Stimulated activated CD8-positive, alpha-beta memory T cell treated with anti-CD3 and anti-CD28 coated beads, Interleukin-7, amount 100 ng/mL, for 1 hour (primary cell): ENCODE measurements at places on chromosomes 7 and 10.

DNA sequence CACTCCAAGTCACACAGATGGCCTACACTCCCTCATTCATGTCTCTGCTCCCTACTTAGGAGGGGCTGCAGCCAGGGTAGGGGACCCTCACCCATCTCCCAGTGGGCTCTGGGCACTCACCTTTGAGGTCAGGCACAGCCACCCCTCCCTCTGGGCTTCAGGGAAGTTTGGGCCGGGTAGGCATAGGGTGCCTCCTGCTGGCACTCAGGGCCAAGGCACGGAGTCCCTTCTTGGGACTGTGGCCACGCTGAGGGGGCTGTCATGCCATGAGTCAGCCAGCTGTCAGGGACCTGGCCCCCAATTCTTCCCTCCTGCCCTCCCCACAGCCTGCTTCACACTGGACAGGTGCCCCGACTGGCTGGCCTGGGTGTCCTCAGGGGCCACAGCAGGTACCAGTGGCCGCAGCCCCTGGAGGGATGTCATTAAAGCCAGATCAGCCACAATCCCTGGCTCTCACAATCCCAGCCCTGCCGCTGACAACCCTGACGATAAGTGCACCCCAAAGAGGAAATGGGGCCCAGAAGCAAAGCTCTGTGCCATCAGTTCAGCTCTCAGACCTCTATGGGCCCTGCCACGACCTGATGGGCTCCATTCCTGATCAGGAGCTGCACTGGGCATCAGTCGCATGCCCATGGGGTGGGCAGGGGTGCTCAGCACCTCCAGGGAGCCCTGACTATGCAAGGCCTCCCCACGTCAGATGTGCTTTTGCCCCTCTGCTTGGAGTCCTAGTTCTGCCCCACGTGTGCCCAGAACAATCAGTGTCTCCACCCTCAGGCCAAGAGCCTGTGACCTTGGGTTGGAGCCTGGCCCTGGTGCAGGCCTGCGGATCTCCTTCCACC lies 34.1 kb upstream of the RET start:
- DNase-seq = no peak

DNA sequence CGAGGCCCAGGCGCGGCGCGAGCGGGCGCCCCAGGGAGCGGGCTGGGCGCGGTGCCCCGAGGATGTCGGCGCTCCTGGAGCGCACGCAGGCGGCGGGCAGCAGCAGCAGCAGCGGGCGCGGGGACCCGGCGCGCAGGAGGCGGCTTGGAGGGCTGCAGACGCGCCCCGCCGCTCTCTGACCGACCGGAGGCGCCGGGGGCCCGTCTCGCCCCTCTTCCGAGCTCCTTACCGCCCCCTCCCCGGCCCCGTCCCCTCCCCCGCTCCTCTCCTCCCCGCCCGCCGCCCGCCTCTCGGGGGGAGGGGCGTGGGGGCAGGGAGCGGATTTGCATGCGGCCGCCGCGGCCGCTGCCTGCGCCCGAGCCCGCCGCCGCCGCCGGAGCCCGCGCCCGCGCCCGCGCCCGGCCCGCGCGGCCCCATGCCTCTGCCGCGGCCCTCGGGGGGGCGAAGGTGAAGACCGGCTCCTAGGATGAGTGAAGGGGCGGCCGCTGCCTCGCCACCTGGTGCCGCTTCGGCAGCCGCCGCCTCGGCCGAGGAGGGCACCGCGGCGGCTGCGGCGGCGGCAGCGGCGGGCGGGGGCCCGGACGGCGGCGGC lies at the start of gene NRG3:
Gene NRG3 (plus strand): TSS at position 320 of the 592 bp plus-strand sequence.
- no peak for DNase-seq

DNA sequence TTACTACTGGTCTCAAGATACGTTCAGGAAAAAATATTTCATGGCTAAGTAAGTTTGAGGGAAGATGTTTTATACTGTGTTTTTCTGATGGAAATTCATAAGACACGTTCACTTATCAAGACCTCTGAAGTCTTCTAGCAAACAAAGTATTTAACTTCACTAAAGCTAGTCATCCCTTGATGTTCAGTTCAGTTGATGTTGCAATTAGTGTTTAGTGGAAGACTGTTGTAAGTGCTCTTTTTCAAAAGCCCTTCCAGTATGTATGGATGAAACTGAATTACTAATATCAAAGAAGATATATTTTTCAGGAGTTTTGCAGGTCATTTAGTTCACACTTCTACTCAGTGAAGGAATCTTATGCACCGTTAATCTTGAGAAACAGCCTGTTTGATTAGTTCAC lies 25.1 kb downstream of the CUL1 start:
- no peak for DNase-seq

- no peak for DNase-seq
Measured at GRCh38 chr7:30466266-30466665, 12.3 kb downstream of the NOD1 start.

- no peak for DNase-seq
Measured at GRCh38 chr7:128833946-128834325, 3.7 kb downstream of the FLNC start.

DNA sequence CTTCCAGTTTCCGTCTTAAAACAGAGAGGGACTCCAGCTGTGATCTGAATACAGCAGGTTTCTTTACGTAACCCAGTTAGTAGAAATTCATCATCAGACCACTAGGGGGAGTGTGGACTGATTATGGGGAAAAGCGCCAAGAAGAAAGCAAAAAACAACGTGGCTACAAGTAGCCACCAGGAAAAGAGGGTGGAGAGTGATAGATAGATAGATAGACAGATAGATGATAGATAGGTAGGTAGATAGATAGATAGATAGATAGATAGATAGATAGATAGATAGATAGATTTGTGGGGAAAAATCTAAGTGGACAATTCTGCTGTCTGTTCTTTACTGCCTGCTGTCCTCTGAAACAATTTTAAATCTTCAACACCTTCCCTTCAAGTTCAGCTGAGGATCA lies 12.7 kb upstream of the AKR1B10 start:
- no peak for DNase-seq

- no peak for DNase-seq
Measured at GRCh38 chr7:70512144-70512543, 619.8 kb upstream of the GALNT17 start.

- no peak for DNase-seq
Measured at GRCh38 chr10:47038881-47039561, 127.8 kb downstream of the PTPN20 start.

DNA sequence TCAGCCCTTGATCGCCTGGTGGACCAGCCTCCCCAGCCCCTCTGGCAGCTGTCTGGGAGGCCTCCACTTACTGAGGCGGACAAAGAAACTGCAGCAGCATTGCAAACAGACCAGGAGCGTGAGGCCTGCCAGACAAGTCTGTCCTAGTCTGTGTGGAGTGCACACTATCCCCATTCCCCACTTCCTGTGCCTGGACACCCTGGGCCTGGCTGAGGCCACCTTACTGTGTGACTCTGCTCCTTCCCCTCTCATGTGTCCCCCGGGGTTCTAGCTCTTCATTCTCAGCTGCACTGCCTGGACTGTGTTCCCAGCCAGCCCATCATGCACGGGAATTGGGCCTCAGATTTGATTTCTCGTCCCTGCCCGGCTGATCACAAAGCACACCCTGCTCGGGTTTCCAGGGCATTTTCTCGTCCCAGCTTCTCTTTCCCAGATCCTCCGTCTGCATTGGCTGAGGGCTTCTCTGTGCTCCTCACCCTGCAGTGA lies 16.7 kb upstream of the C10orf90 start:
- DNase-seq = no peak

GRCh38 chr10:28118985-28119628 lies 120.2 kb upstream of the ODAD2 start:
- no peak for DNase-seq

- DNase-seq = no peak
Measured at GRCh38 chr10:93248583-93249227, 175.0 kb downstream of the CYP26A1 start.

DNA sequence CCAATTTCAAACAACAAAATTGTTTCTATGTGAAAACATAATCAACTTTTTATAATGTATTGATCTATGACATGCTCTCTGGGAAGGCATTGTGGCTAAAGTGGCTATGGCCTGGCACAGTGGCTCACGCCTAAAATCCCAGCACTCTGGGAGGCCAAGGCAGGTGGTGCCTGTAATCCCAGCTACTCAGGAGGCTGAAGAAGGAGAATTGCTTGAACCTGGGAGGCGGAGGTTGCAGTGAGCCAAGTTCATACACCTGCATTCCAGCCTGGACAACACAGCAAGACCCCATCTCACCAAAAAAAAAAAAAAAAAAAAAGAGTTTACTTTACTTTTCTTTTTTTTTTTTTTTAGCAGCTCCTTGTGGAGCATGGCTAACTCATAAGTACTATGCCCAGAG lies 38.9 kb upstream of the CPN1 start:
- DNase-seq = no peak

DNA sequence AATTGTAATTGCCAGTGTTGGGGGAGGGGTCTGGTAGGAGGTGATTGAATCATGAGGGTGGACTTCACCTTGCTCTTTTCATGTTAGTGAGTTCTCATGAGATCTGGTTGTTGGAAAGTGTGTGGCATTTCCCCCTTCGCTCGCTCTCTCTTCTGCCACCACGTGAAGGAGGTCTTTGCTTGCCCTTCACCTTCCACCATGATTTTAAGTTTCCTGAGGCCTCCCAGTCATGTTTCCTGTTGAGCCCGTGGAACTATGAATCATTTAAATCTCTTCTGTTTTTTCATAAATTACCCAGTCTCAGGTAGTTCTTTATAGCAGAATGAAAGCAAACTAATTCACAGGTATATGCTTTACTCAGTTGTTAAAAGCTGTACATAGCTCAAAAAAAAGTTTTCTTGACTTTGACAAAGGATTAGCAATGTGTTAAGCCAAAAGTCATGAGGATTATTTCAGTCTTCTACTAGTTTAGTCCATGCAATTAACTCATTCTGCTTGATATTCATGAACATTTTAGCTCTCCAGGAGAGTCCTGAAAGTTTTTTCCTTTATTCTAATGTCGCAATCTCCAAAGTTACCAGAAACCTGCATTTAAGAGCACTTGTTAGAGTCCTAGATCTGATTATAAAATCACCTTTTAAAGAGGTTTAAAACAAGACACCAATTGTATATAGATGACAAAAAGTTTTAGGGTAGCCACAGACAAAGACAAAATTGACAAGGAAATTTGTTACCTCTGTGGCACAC lies 27.7 kb upstream of the ARHGAP12 start:
- DNase-seq = no peak

GRCh38 chr10:35420044-35420443 lies 83.7 kb downstream of the CCNY start:
- DNase-seq = no peak

DNA sequence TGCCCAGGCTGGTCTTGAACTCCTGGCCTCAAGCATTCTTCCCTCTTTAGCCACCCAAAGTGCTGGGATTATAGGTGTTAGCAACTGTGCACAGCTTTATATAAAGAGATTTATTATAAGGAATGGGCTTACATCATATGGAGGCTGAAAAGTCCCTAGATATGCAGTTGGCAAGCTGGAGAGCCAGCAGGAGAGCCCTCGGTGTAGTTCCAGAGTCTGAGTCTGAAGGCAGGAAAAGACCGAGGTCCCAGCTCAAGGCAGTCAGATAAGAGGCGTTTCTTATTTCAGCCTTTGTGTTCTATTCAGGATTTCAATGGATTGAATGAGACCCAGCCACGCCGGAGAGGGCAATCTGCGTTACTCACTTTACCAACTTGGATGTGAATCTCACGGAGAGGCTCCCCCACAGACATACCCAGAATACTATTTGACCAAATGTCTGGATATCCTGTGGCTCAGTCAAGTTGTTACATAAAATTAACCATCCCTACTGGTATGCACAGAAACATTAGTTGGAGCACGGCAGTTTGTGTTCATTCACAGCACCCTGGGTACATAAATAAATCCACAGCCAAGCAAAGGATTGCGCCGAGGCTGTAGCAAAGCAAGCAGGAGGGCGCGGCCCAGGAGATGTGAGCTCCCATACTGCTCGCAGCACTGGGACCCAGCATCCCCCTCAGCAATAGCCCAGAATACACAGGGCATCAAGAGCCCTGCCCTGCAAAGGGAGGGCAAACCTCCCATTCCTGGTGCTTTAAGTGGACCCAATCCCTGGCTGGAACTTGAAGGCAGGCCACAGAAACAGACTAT lies 158.4 kb upstream of the ZNF32 start:
- DNase-seq = no peak

DNA sequence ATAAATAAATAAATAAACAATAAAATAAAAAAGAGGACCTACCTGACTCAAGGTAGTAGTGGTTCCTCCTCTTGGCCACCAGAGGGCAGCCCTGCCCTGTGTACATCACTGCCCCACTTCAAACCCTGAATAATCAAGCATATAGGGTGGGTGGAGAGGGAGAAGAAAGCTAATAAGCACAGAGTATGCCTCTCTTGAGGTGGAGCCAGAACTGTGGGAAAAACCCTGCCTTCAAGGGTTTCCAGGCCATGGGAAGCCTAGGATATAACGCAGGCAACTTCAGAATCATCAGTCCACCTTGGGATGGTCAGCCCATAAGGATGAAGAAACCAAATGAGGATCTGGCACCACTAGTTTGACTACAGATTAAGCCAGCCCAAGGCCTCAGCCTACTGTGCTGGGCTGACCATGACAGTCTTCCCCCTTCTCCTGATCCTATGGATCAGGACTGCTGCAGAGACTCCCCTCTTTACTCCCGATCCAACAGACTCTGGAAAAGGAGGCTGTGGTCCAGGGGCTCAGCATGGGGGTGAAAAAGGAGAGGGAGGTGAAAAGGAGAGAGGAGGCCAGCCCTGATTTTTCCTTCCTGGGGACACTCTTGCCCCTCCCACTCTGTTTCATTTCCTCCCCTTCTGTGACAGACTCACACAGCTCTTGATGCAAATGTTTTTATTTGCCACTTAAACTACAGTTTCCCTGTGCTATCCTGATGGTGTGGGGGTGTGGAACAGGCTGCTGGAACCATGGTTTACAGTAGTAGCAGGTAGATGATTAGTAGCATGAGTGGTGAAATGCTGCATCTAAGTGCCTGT lies 10.1 kb downstream of the AVPI1 start:
- no peak for DNase-seq
